ENCODE measurements at places on chromosomes 6 and 20.
A peak's percentile ranks its signal among the peaks of the same experiment; 100 is the strongest.

- peak; percentile 71 for DNase-seq
These were observed 10.3 kb upstream of the TULP1 start for GRCh38 chr6:35522660-35523658.

DNA sequence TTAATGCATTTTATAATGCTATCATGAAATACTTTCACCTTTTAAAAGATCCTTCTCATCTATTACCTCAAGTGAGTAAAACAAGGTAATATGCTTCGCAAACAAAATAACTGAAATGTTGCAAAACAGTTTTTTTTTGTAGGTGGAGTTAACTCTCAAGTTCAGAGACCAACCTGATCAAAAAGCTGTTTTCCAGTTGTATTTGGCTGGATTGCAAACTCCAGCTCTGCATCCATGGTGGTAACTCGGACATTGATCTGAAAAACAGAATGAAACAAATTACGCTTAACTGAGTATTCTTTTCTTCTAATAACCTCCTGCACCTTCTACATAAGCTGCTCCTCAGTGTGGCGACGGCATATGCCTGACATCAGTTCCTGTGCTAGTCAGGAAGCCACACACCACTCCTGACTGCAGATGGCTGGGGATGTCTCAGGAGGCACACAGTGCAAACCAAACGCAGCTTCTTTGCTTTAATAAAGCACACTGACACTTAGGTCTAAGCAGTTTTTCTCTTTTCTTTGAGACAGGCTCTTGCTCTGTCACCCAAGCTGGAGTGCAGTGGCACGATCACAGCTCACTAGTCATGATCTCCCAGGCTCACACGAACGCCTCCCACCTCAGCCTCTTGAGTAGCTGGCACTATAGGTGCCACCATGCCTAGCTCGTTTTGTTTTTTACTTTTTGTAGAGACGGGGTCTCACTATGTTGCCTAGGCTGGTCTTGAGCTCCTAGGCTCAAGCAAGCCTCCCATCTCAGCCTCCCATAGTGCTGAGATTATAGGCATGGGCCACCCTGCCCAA, 29.9 kb downstream of the EZR start:
- no peak for DNase-seq

DNA sequence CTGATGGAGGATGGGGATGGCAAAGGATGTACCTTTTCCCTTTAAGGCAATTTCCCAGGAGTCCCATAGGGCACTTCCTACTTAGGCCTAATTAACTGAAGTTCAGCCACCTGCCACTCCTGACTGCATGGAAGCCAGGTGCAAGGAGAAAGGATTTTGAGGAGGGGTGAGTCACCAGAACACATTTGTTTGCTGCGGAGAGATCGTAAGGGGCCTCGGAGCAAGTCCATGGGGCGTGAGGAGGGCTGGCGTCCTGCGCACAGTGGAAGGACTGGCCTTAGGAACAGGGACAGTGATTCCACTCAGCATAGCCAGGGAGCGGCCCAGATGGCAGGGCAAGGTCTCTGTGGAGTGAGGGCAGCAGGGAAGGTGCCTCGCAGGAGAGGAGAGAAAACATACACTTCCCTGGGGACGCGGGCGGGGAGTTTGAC, 11.8 kb upstream of the MAP1LC3A start:
- DNase-seq: no peak

DNA sequence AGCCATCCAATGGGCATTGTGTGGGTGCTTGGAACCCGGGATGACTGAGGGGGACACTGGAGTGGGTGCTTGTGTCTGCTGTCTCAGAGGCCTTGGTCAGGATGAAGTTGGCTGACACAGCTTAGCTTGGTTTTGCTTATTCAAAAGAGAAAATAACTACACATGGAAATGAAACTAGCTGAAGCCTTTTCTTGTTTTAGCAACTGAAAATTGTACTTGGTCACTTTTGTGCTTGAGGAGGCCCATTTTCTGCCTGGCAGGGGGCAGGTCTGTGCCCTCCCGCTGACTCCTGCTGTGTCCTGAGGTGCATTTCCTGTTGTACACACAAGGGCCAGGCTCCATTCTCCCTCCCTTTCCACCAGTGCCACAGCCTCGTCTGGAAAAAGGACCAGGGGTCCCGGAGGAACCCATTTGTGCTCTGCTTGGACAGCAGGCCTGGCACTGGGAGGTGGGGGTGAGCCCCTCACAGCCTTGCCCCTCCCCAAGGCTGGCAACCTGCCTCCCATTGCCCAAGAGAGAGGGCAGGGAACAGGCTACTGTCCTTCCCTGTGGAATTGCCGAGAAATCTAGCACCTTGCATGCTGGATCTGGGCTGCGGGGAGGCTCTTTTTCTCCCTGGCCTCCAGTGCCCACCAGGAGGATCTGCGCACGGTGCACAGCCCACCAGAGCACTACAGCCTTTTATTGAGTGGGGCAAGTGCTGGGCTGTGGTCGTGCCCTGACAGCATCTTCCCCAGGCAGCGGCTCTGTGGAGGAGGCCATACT, 49.4 kb downstream of the PYGB start:
- no peak for DNase-seq

Measured in muscle of arm (tissue), 14 donors.